ENCODE measurements at places on chromosomes 7 and 10.

- no peak for DNase-seq
These were observed 46.1 kb downstream of the PTPRN2 start for GRCh38 chr7:158541346-158542010.

DNA sequence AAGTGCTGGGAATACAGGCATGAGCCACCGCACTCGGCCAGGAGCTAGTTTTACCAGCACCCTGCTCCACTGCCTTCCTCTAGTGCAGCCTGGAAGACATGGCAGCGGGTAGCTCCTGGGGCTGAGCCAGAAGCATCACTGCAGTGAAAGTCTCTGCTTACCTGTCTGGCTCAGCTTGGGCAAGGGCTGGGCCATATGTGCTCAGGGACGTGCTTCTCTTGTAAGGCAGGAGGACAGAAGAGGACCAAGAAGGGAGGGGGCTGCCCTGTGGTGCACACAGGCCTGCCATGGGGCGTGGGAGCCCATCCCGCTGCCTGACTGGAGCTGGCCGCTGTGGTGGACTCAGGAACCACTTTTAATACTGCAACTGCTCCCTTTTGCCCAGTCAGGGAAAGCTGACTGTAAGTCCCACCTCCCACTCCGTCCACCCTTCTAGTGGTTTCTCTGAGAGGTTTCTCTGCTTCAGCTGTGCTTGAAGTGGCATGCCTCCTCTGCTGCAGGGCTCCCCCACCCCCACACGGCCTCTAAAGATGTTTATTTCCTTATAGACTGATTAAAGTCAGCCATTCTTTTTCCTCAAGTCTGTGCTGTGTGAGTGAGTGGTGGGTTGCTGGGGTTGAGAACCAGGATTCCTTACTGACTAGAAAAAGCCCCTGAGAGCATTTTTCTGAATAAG is 25.3 kb upstream of the C10orf95 start:
- DNase-seq, result no peak

- no peak for DNase-seq
These were observed 92.8 kb upstream of the KCND2 start for GRCh38 chr7:120180221-120180620.

DNA sequence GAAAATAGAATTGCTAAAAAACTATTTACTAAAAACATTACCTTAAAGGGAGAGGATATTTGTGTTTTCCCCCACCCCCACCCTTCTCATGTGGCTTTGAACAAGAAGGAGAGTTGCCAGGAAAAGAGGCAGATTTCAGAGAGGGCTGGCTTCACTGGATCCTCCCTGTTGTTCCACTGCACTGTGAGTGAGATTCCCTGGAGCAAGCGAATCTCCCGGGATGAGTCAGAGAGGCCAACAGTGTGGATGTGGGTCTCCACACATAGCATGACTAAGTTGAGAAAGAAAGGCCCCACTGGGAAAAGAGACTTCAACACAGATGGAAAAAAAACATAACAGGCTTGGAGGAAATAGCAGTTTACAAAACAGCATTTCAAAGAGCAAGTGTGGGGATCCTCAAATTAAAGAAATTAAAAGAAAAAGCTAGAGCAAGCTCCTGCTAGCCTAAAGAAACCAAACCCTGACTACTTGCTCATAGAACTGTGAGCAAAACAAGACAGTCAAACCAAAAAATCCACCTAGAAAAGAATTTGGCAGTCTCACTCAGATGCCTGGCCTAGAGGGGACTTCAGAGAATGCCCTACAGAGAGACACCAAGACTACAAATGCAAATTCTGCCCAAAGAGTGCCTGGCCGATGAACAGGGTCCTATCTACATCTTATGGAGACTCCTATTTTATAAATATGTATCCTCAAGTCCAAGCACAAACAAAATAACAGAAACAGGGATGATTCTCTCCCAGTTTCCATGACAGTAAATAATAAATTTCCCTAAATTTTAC is 3.4 kb downstream of the CAV1 start:
- no peak for DNase-seq

DNA sequence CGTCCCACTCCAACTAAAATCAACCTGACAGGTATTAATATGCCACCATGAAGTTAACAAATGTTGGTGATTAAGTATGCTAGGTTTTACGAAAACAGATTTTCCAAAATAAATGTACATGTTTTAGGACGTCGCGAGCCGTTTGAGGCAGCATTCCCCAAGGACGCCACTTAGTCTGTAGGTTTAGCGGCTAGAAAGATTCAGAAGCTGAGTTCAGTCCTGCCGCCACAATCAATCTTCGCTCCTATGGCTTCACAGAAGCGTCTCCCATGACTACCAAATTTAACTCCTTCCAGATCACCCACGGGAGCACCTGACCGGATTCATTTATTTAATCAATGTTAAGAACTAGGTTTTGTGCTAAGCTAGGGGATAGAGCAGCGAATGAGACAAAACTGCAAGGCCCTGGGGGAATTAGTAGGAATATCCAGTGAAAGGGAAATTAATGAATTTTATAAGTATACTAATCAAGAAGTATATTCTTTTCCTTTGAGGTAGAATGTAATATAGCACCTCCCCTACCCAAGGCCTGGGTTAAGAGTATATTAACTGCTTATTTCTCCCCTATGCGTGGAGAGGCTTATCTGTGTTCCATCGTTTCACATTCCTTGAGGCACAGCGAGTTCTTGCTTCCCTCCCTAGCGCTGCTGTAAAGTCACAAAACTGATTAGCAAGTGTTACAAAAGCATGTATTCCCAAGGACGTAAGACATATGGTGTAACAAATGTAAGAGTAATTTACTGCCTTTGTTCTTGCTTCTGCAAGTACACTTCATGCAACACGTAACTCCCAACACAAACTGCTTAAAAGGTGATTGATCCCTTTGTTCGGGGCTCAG is 994 bp upstream of the CYP51A1 start:
- no peak for DNase-seq

- peak; percentile 0 for DNase-seq
These were observed 104.9 kb upstream of the FAM180A start for GRCh38 chr7:135853499-135853898.

DNA sequence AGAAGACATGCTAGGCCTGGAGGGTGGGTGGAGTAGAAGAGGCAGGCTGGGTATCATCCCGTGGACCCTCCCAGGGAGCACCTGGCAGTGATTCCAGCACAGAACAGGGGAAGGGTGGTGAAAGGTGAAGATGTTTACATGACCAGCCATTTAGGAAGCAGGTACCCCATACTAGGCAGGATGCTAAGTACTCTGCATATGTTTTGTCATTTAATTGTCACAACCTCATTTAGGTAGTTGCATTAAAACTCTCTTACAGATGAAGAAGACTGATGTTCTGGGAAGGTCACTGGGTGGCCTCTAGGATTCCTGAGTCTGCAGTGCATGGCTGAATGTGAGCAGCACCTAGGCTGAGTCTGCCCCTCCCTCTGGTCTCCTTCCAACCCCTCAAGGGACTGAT is 15.2 kb downstream of the ITPRIP start:
- DNase-seq, result no peak

DNA sequence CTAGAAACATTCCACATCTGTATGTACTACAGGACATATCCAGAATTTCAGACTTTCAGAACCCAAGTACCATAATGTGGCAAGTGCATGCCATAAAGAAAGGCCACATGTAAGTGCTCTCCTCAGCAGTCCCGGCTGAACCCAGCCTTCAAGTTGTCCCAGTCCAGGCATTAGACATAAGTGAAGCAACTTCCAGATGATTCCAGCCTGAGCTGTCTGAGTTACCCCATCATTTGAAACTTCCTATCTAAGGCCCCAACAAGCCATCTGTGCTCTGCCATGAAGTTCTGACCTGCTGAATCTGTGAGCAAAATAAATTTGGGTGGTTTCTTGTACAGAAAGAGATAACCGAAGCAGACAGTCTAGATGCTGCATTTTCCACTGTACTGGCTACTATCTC is 218.8 kb downstream of the IPMK start:
- DNase-seq, result no peak

GRCh38 chr7:38673795-38674194 is 42.6 kb upstream of the AMPH start:
- no peak for DNase-seq

DNA sequence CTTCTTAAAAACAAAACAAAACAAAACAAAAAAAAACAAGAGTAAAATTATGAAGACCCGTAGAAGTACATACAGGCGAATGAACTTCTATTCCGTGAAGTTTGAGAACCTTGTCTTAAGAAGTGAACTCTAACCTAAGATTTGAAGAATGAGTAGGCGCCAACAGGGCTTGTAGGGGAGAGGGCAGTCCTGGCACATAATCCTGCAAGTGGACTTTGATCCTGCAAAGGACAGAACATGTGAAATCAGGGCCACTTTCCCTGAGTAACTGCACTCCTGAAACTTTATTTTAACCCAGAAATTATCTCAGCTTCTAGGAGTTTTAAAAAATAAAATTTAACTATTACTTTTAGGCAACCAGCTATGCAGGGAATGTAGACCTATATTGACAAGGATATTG is 62.0 kb downstream of the GNAT3 start:
- no peak for DNase-seq

- DNase-seq, result no peak
These were observed 9.6 kb upstream of the PTTG1IP2 start for GRCh38 chr7:90459888-90460287.

DNA sequence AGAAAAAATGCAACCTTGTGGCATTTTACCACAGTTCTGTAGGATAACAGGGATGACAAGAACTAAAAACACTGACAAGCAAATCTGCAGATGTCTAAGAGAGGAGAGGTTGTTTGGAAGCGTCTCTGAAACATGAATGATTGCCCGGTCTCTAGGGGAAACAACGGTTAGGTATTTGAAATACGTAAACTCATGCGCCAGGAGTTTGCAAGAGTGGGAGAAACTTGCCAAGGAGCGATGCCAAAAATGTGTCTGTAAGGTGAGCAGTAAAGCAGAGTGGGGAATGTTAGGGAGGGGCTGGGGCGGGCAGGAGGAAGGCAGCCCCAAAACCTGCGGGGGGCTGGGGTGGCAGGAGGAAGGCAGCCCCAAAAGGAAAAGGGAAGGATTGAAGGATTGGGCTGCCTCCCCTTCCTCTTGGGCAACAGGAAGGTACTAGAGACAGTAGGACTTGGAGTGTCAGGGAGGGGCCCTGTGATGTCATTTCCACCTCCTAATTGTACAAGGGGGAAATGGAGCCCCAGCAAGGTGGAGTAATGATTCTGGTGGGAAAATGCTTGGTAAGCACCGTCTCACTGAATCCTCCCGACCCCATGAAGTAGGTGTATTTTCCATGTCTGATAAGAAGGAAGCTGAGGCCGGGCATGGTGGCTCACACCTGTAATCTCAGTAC is 33.2 kb upstream of the PLEKHA1 start:
- DNase-seq, result peak; percentile 23

- no peak for DNase-seq
These were observed 2.1 kb upstream of the COX19 start for GRCh38 chr7:977326-978048.

DNA sequence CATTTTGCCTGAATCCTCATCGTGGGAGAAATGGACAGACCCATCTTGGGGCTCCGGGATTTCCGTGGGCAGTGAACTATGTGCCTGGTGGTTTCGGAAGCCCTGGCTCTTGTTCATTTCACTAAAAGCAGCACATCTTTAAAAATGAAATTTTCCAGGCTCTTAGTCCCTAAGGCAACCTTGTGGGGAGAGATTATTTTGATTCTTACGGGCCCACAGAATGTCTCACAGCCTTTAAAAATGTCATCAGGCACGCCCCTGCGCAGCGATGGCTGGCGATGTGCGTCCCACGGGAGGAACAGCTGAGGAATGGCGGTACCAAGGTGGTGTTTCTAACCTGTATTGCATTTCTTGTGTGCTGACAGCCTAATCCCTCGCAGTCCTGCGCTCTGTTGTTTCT is 189.7 kb downstream of the CCDC3 start:
- no peak for DNase-seq

DNA sequence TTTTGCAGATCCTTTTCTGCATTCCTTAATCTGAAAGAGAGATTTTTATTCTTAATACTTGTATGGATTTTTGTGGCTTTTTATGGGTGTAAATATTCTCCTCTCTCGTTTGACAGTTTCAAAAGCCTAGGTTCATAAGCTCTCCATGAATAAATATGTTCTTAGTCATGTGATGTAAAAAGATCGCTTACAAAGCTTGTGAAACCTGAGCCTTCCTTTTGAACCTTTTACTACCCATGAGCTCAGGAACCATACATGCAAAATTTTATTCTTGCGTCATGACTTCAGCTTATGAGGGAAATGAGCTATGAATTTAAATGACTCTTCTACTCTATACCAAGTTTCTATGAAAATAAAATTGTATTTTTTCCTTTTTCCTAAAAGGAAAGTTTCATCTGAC is 98.7 kb downstream of the POLL start:
- no peak for DNase-seq

DNA sequence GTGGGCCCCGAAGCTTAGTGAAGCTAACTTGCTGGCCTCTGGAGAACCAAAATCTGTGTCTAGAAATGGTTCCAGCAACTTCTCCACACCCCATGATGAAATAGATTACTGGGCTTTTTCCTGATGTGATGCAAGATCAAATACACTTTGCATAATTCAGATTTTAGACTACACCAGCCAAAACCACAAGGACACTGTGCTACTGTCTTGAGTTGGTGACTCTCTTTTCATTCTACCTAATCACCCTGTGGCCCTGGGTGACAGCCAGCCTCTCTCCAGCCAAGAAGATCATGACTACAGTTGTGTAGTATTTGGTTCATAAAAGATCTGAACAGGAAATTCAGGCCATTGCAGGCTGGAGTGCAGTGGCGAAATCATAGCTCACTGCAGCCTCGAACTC is 22.2 kb downstream of the AZGP1 start:
- DNase-seq, result no peak

GRCh38 chr10:112298581-112298980 is 15.4 kb downstream of the TECTB start:
- DNase-seq, result no peak

GRCh38 chr10:89904755-89905154 is 203.4 kb downstream of the KIF20B start:
- DNase-seq, result no peak

GRCh38 chr10:91023700-91024398 is 103.0 kb upstream of the ANKRD1 start:
- DNase-seq, result no peak

- peak; percentile 85 for DNase-seq
These were observed 12.3 kb downstream of the CNPY1 start for GRCh38 chr7:155533827-155534690.

GRCh38 chr7:31114593-31115343 is 62.7 kb downstream of the ADCYAP1R1 start:
- DNase-seq, result peak; percentile 63

DNA sequence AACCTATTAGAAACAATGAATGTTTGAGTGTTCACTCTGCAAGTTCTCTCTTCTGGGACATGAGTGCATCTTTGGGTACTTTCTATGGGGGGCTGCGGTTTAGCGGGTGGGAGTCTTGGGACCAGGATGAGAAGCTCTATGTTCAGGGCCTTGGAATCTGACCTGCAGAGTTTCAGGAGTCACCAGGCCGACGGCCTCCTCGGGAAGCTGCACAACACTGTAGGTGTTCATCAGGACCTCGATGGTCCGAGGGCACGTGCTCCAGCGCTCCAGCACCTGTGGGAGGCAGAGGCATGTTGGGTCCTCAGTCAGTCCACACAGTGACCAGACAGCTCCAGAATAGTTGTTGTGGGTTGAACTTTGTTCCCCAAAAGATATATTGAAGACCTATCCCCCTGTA is 8.9 kb upstream of the GBX1 start:
- DNase-seq, result no peak
